T-helper 22 cell (primary cell): ENCODE measurements at places on chromosomes 16 and 17.

- DNase-seq, result no peak
Observed at GRCh38 chr16:26727848-26728247, 338.9 kb upstream of the C16orf82 start.

GRCh38 chr16:24555346-24555872, 16.0 kb downstream of the RBBP6 start:
- no peak for DNase-seq

GRCh38 chr17:57210224-57210553, 46.1 kb upstream of the MSI2 start:
- no peak for DNase-seq

GRCh38 chr17:80938556-80938955, 53.1 kb upstream of the CHMP6 start:
- no peak for DNase-seq

GRCh38 chr17:32590974-32591373, 104.2 kb downstream of the CDK5R1 start:
- no peak for DNase-seq

- DNase-seq, result no peak
Observed at GRCh38 chr16:68636064-68636560, 9.0 kb upstream of the CDH3 start.

DNA sequence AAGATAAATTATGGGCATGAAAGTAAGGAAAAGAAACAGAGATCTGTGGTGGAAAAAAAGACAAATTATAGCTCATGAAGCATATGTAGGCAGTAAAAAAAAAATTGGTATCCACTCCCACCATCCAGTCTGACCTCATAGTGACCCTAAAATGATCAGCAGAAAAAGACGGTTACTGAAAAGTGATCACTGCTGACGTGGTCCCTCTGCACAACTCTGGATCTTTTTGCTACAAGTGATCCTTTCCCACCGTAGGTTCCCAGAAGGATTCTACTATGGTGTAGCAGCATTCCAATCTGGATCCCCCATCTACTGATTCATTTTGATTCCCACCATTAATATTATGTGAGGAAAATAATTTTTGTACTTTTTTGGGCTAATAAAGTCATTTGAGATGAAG, 10.9 kb upstream of the CHST6 start:
- DNase-seq, result no peak

GRCh38 chr16:68351991-68352431, 41.2 kb downstream of the PRMT7 start:
- DNase-seq, result no peak

DNA sequence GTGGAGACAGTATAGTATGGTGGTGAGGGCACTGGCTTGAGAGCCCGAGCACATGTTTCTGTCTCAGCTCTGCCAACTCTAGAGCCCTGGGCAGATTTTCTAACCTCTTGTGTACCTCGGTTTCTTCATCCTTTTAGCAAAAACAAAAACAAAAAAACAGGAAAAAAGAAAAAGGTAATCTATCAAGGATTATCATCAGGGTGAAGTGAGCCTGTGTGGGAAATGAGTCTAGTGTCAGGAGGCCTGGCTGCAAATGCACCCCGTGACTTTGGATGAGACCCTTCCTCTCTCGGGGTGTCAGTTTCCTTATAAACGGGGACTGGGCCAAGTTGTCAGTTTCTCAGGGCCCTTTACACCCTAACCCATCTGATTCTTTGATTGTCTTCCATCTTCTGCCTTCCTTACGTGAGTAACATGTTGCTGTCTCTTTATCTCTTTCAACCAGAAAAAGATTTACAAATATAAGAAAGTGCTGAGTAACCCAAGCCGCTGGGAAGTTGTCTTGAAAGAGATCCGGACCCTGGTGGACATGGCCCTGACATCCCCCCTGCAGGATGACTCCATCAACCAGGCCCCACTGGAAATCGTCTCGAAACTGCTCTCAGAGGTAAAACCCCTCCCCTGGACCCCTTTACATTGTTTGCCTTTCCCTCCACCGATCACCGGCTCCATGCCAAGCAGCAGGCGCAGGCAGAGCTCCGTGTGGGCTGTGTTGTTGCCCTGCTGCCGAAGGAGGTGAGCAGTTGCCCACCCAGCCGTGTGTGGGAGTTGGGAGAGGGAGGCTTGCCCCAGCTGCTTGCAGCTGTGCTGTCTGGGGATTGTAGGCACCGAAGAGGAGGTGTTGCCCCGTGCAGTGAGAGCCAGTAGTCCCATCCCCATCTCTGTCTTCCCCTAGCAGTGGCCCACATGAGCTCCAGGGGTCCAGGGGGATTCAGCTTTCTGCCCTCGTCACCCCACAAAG, 127.1 kb upstream of the PLCG2 start:
- DNase-seq, result no peak

- no peak for DNase-seq
Observed at GRCh38 chr17:18961634-18962493, 9.9 kb downstream of the SLC5A10 start.

DNA sequence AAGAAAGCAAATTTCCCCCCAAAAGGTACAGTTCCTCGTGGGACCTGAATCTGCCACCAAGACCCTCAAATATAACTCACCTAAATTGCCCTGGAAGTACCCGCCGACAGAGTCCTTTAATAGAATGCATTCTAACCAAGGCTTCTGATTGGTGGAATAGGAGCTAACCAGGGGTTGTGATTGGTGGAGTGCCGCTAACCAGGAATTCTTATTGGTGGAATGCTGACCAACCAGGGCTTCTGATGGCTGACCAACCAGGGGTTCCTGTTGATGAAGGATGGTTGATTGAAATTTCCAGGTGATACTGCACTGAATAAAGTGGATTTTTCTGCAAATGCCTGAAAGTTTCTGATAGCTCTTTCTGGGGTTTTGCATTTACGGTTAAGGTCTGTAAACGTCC, 6.5 kb downstream of the TFAP4 start:
- no peak for DNase-seq

DNA sequence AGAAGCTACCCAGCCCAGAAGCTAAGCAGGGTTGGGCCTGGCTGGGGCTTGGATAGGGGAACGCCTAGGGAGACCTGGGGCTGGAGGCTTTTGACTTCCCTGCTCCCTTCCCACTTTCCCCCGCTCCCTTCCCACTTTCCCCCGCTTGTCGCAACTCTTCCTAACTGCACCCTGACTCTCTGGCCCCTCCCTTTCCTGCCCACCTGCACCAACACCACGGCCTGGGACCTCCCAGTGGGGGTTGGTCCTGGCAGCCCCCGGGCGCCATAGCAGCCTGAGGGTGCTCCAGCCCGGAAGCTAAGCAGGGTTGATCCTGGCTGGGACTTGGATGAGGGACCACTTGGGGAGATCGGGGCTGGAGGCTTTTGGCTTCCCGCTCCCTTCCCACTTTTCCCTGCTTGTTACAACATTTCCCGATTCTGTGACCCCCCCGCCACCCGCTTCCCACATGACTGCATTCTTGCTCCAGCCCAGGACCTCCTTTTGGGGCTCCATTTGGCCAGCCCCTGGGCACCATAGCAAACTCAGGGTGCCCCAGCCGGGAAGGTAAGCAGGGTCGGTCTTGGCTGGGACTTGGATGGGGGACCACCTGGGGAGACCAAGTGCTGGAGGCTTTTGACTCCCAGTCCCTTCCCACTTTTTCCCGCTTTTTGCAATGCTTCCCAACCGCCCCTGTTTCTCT, 2287.0 kb downstream of the TP53TG3F start:
- DNase-seq, result no peak

GRCh38 chr16:53817117-53817755, 113.3 kb downstream of the FTO start:
- DNase-seq, result no peak

DNA sequence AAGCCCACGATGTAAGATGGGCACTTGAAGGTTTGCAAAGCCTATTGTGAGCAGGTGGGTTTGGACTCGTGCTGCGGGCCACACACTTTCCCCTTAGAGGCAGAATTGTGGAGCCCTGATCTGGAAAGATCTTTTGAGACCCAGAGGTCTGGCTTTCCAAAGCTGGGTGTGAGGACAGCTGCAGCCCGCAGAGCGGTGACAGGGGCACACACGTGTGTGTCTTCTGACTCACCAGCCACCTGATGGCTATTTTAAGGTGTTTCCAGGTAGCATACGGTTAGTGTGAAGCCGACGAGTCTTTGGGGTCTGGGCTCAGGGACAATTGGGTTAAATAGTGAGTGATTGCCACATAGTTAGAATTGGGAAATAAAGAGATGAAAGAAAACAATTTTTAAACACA, 108.9 kb upstream of the GSE1 start:
- no peak for DNase-seq

- no peak for DNase-seq
Observed at GRCh38 chr16:70745536-70746025, 55.4 kb downstream of the VAC14 start.

- no peak for DNase-seq
Observed at GRCh38 chr17:78924481-78925151, 571 bp downstream of the TIMP2 start.

DNA sequence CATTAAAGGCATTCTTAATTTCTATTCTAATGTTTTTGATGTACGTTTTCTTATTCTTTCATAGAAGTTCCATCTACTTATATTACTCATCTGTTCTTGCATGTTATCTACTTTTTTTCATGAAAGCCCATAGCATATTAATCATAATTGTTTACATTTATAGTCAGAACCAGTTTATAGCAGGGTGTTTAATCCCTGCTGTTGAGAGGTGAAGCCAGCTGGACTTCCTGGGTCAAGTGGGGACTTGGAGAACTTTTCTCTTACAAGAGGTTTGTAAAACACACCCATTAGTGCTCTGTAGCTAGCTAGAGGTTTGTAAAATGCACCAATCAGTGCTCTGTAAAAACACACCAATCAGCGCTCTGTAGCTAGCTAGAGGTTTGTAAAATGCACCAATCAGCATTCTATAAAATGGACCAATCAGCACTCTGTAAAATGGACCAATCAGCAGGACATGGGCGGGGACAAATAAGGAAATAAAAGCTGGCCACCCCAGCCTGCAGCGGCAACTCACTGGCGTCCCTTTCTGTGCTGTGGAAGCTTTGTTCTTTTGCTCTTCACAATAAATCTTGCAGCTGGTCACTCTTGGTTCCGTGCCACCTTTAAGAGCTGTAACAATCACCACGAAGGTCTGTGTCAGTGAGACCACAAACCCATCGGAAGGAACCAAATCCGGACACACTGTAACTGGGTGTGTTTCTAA, 120.6 kb downstream of the TANC2 start:
- DNase-seq, result no peak

DNA sequence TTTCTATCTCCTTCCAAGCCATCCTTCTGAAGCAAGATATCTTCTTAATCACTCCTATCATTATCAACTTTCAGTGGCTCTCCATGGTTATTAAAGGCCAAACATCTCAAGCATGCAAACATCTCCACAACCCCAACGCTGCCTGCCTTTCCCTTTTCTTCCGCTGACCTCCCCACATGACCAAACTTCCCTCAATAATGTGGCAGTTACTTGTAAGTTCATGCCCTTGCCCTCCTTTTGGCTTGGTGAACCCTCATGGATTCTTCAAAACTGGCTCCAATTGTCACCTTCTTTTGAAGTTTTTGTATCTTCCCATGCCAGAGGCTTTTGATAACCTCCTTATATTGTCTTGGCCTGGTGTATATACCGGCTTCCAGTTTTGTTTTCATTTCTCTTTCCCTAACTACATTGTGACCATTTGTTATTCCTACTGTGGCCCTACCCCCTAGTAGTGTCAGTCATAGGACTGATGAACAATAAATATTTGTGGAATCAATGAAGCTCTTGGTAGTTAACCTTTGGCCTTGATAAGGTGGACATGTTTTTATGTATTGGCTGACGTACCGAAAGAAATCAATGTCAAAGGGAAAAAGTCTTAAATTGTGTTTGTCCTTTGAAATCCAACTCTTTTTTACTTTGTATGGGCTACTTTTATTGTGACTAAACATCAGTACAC, 19.9 kb upstream of the SMIM36 start:
- no peak for DNase-seq

GRCh38 chr16:5615868-5616642, 518.5 kb upstream of the EEF2KMT start:
- DNase-seq, result no peak

DNA sequence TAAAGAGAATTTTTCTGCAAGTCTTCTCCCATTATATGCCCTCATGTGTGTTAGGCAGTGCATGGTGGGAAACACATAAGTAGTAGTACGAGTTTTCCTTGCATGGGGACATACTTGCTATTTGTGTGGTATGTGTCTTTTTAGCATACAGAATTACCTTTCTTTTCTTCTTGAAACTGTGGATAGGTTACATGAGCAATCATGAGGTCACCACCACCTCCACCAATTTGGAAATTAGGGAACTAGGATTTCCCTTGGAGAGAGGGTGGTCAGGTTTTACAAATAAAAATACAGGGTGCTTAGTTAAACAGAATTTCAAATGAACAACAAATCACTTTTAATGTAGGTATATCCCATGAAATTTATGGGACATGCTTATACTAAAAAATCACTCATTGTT, 16.3 kb upstream of the AMZ2 start:
- DNase-seq, result no peak

DNA sequence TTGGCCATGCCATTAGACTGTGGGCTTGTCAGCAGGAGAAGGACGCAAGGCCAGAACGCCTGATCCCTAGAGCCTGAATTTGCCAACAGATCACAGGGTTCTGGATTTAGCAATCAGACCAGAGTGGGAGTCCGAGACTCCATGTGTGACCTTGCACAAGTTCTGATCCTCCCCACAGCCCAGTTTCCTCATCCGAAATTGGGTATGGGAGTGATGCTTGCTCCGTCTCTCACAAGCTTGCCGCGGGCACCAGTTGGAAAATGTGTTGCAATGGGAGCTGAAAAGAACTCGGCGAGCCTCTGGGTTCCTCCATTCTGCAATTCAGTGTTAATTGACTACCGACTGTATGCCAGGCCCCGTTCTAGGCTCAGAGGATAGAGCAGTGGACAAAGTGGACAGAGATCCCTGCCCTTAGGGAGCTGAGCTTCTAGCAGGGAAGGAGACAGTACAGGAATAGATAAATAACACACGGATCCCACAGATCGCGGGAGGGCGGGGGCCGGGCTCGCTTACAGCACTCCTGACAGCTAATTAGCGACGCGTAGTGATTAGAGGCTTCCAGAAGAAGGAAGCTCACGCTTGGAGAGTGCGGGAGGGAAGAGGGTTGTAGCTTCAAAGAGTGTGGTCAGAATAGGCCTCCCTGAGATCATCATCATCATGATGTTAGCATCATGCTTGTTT, 150.4 kb upstream of the CIBAR2 start:
- DNase-seq, result no peak

DNA sequence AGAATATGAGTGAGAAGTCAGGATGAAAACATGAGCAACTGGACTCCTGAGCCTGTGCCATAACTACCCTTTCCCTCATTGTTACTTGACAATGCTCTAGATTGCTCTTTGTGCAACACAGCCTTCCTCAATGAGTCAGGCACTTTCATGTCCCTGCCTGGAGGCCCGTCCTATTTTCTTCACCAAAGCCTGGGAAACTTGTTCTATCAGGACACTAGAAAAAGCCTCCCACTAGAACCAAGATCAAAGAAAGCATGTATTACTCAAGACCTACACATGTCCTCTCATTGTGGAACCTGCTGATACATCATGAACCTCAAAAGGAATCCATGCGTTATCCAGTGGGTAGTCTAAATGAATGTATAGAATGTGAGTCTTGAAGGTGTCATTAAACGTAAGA, 624.5 kb downstream of the TOX3 start:
- DNase-seq, result no peak
